ENCODE measurements at places on chromosomes 2 and 18.

GRCh38 chr2:130787841-130788240, 32.5 kb downstream of the AMER3 start:
- no peak for DNase-seq

DNA sequence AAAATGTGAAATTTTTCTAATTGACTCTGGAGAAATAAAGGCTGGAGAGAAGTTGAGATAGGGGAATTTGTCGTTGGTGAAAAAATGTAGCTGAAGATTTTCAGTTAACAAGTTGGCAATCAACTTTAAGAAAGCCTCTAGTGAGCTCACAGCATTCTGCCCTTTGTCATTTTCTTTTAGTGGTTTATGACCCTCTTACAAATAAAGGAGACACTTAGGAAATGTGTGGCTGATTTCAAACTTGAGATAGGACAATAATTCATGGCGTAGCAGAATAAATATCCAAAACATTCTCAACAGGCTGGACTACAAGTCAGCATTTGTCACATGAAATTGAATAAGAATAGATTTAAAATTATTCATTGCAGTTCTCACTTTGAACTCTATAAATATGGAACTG, 412.5 kb upstream of the SPHKAP start:
- no peak for DNase-seq

- no peak for DNase-seq
Measured at GRCh38 chr18:3425446-3425845, 24.5 kb upstream of the TGIF1 start.

DNA sequence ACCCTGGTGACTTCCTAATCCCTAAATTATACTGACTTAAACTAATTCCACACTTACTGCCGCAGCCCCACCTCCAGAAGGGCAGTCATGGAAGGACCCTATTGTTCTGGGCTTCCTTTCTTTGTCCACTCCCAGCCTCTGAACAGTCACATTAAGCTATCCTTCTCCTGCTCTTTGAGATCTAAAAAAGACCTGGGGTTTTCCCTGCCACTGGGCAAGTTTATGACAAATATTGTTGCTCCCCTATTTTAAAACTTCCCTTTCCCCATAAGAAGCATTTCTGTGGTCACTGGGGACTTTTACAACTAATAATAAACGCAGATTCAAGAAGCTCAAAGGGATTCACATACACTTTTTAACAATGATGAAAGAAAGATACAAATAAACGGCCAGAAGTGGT, 47.2 kb upstream of the XPO1 start:
- DNase-seq: no peak

DNA sequence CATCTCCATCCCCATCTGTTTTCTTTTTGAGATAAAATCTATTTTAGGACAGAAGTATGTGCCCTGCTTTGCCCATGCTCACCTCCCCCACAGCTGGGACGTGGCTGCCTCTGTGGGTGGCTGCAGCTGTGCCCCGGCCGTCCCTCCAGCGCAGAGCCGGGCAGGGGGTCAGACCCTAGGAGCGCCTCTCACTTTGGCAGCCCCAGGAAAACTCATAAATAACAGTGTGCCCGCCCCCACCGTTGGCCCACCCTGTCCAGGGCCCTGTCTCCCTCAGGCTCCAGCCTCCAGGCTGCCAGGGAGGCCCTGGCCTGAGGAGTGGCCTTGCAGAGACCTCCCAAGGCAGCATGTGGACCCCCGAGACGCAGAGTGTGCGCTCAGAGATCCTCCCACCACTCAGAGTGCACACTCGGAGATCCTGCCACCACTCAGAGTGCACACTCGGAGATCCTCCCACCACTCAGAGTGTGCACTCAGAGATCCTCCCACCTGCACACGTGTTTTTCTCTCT, 178.1 kb downstream of the TWIST2 start:
- no peak for DNase-seq
